ENCODE measurements at places on chromosomes 7 and 10. TPM values are rescaled to one million over a fixed set of nuclear protein-coding genes. Genes with fewer than 3 reads are reported as not detected.

DNA sequence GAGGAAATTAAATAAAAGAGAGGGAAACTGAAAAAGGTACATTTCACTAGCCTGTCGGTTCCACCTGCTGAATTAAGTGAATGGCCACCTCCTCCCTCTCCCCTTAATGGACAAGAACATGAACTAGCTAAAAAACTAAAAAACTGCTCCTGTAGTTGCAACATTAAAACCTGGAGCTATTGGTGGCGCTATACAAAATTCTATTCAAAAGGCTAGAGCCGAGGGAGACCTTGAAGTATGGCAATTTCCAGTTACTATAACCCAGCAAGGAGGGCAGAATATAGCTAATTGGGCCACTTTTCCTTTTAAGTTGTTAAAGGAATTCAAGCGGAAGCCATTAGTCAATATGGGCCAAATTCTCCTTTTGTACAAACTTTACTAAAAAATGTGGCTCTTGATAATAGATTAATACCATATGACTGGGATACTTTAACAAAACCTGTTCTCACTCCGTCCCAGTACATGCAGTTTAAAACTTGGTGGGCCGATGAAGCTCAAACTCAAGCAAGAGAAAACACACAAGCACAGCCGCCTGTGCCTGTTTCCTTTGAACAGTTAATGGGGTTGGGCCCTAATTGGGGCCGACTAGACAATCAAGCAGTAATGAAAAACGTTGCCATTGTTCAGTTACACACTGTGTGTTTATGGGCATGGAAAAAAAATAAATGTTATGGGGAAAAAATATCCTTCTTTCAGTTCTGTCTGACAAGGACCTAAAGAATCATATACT, 6.5 kb upstream of the CHST3 start:
- ATAC-seq, result no peak

DNA sequence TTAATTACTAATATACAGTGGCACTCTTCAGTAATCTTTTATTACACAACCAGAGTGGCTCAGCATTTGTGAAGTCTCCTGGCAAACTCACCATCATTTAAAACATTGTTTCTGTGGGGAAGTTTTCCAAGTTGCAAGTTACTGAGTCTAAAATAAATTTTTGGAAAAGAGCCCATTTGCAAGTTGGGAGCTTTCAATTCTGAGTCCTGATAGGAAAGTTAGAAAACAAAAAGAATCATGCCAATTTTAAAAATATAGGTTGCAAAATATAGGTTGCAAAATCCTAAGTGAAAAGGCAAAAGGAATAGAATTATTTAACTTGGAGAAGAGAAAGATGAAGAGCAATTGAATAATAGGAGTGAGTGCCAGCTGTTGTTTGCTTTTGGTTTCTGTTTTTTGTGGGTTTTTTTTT, 378.8 kb upstream of the C7orf33 start:
- no peak for ATAC-seq

ERVW-1 gene
- 2.2 TPM for total RNA-seq

PDE6C gene
- 0.31 TPM for total RNA-seq

GRCh38 chr10:113035732-113036312, 85.8 kb downstream of the TCF7L2 start:
- ATAC-seq, result peak; percentile 54

DNA sequence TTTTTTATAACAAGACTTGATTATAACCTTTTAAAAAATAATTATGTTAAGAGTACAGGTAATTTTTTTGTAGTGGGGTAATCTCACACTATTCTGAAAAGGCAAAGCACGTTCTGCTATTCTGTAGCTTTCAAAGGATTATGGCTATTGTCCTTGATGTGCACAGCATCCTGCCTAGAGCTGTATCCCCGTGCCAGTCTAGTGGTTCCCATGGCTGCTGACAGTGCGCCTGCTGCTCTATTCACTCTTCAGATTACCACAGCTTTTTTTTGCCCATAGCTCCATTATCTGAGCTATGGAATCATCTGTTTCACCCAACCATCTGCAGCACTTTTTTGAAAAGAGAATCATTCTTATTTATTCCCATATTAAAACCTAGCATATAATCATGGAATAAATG, 723.4 kb downstream of the PHTF2 start:
- ATAC-seq, result no peak

ADAM12 gene
- total RNA-seq, result 1.5 TPM

IL2RA gene
- not detected for total RNA-seq

GRCh38 chr7:8154272-8154671, 107.7 kb downstream of the ICA1 start:
- no peak for ATAC-seq

DNA sequence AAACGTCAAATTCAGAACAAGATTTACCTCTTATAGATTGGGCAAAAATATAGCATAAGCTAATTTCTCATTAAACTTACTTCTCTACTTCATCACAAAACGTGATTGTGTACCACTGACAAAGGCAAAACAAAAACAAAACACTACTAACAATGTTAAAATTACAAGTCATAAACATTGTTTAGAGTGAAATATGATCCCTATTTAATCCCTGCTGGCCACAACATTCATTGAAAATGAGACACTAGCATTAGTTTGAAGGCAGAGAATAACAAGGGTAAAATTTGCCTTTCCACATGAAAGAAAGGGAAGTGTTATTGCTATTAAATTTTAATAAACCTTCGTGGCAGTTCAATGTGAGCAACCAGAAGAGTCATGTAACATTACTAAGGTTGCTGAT, 45.0 kb downstream of the SEMA3A start:
- no peak for ATAC-seq

- no peak for ATAC-seq
These were observed 14.4 kb upstream of the NPVF start for GRCh38 chr7:25242678-25243077.

DNA sequence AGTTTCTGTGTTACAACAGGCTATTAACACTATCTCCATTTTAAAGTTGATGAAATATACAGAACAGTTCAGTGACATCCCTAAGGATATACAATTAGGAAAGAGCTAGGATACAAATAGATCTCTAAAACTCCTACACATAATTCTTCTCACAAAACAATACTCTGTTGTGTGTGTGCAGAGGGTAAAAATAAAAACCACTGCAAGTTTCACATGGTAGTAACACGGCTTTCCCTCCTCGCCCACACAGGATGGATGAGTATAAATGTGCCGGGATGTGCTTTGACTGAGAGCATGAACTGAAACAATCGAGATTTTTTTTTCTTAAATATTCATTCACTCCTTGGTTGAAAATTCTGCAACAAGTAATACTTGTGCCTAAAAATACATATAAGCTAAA, 131.5 kb upstream of the C1QL3 start:
- no peak for ATAC-seq

CLRN3 gene
- not detected for total RNA-seq

KCP gene
- total RNA-seq, result 1.5 TPM

DNA sequence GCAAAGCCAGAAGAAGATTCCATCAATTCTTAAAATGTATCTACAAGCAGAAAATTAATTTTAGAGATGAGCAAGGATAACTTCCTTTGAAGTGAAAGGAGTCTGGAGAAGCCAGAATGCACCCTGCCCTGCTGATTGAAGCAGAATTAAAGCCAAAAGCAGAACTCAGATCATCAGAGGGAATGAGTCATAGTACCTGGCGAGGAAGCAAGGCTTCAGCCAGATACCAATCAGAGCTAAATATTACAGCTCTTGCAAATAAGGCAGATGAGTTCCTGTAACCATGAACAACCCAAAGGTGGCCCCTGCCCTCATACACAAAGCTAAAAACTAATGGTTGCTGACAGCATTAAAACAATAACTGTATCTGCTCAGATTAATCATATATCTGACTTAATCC, 10.4 kb downstream of the HTR7 start:
- ATAC-seq, result peak; percentile 48

- ATAC-seq, result no peak
These were observed 140.0 kb upstream of the PHYHIPL start for GRCh38 chr10:59036311-59037017.

GRCh38 chr10:24096281-24096680, 112.7 kb upstream of the KIAA1217 start:
- no peak for ATAC-seq

- ATAC-seq, result peak; percentile 97
These were observed at the start of gene NET1 for GRCh38 chr10:5412277-5412941. Gene NET1, plus strand, starts transcription at chr10:5412557. Its CDS starts 136 bp downstream, at chr10:5412693.

CCDC172 gene
- total RNA-seq, result not detected

AGR3 gene
- total RNA-seq, result not detected

DNA sequence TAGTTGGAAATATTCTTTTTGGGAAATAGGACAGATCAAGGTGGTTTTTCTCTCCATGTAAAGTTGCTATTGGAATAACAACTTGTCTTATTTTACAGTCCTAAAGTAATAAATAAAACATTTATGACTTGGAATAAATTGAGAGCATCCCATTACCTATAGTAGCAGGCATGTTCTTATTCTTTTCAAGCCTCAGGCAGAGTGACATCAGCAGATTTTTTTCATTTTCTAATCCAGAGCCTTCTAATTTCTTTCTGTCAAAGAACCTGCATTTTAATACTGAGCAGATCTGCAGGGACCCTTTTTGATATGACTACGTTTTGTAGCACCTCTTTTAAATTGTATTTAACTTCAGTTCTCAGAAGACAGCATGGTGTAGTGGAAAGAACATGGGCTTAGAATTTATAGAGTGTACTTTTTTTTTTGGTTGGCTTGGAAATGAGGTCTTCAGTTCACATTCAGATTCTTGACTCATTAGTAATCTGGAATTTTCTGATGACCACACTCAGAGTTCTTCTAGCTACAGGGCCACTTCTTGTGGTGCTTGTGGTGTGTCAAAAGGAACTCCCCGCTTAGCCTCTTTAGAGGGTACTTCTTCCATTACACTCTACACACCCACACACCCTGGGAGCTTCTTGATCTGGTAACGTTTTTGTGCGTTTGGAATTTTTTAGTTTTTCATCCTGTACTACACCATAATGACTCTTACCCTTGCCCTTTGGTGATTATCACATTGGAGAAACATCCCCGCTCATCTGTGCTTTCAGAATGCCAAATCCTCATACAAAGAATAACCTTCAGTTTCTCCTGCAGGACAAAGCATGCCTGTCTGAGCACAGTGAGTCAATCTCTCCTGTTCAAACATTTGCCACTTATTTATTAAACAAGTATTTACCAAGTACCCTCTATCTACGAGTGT, 34.6 kb downstream of the AGK start:
- ATAC-seq, result peak; percentile 34

Measured in motor neuron (in vitro differentiated cells).